Stimulated activated CD4-positive, alpha-beta T cell treated with anti-CD3 and anti-CD28 coated beads, Interleukin-1b, Interleukin-23, amount 100 ng/mL, for 24 hours (primary cell): ENCODE measurements at places on chromosomes 6 and 20.

DNA sequence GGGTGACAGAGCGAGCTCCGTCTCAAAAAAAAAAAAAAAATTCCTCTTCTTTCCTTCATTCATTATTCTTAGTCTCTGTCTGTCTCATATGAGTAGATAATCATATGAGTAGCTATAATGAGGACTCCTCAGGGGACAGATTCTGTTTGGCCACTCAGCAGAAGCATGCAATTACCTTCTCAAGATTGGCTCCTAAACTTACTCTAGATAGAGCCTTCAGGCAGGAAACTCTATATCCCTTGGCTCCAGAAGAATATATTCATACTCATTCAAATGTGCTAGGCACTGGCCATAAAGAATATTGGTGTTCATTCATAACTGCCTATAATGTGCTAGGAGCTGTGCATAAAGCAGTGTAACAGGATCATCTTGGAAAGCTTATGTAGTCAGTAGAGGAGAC lies 2.2 kb upstream of the ACAT2 start:
- no peak for DNase-seq

GRCh38 chr6:5761370-5761769 lies 245.4 kb downstream of the NRN1 start:
- DNase-seq, result no peak

DNA sequence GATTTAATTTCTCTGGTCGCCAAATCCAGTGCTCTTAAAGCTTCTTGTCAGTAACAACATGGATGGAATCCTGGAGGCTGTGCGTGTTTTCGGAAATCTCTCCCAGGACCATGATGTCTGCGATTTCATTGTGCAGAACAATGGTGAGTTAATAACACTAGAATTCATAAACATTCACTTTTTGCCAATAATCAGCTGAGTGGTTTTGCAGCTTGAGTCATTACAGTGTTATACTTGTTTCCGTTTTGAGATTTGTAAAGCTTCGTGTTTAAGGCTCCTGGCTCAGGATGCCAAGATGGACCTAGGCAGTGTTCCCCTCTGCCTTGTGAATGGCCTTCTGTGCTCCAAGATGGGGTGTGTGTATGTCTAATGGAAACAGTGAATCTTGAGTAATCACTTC lies 113.8 kb downstream of the ARMC2 start:
- no peak for DNase-seq

- no peak for DNase-seq
Observed at GRCh38 chr6:62714112-62714511, 428.1 kb upstream of the KHDRBS2 start.

- DNase-seq, result no peak
Observed at GRCh38 chr6:156650896-156651390, 126.2 kb upstream of the ARID1B start.

DNA sequence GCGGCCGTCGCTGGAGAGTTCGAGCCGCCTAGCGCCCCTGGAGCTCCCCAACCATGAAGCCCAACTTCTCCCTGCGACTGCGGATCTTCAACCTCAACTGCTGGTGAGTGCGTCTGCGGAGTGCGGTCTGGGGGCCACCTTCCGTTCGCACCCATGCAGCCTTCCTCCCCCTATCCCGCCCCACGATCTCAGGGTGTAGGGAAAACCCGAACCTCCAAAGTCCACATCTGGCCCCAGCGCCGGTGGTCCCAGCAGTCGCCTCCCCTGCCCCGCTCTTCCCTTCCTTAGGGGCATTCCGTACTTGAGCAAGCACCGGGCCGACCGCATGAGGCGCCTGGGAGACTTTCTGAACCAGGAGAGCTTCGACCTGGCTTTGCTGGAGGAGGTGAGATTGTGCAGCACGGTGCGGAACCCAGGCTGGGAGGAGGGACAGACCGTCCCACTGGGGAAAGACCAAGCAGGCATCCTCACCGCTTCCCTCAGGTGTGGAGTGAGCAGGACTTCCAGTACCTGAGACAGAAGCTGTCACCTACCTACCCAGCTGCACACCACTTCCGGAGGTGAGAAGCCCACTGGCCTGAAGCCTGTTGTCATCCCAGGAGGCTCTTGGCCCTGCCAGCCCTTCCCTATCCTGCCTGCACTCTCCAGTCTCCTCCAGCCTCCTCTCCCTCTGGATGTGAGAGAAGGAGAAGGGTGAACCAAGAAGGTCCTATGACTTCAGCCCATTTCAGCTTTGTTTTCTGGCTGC lies 719 bp downstream of the SMPD2 start:
- DNase-seq, result no peak

GRCh38 chr6:121767211-121767610 lies 331.8 kb downstream of the GJA1 start:
- no peak for DNase-seq

DNA sequence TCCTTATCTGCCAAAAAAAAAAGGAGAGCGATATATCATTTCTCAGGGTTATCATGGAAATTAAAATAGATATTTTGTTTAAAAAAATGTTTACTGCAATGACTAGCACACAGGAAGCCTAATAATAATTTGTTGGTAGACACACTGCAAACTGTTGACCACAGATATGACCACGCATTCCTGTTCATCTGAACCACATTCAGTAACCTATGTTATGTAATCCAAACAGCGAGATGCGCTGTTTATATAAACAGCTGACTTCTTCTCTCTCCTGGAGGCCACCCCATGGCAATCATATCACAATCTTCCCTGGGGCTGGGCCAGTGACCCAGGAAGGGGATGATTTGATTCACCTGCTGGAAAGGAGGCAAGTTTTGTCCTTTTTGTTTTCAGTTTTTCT lies 129.3 kb upstream of the UST start:
- no peak for DNase-seq

DNA sequence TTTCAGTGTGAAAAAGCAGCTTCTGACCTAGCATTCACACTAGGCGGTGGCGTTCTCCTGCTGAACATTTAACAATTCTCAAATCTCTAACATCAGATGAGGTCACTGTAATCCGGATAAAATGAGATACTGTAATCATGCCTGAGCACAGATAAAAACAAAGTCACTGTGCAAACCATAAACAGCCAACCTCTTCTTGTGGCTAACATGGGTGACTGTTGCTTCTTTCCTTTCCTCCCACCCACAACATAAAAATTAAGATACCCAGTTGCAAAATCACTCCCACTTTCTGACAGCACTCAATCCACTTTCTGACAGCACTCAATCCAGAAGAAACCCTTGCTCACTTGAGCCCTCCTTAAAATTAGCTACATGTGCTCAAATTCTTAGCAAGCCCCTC lies 11.5 kb upstream of the ALDH8A1 start:
- no peak for DNase-seq

DNA sequence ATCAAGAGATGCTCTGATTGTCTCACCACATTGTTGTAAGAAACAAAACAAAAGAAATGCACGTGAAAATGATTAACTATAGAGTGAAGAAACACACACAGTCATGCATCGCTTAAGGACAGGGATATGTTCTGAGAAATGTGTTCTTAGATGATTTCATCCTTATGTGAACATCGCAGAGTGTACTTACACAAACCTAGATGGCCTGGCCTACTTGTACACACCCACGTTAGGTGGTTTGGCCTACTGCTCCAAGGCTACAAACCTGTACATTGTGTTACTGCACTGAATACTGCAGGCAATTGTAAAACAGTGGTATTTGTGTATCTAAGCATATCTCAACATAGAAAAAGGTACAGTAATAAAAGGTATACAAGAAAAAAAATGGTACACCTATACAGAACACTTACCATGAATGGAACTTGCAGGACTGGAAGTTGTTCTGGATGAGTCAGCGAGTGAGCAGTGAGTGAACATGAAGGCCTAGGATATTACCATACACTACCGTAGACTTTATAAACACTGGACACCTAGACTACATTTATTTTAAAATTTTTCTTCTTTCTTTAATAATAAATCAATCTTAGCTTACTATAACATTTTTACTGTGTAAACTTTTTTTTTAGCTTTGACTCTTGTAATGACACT lies 48.6 kb downstream of the FKBP5 start:
- no peak for DNase-seq

DNA sequence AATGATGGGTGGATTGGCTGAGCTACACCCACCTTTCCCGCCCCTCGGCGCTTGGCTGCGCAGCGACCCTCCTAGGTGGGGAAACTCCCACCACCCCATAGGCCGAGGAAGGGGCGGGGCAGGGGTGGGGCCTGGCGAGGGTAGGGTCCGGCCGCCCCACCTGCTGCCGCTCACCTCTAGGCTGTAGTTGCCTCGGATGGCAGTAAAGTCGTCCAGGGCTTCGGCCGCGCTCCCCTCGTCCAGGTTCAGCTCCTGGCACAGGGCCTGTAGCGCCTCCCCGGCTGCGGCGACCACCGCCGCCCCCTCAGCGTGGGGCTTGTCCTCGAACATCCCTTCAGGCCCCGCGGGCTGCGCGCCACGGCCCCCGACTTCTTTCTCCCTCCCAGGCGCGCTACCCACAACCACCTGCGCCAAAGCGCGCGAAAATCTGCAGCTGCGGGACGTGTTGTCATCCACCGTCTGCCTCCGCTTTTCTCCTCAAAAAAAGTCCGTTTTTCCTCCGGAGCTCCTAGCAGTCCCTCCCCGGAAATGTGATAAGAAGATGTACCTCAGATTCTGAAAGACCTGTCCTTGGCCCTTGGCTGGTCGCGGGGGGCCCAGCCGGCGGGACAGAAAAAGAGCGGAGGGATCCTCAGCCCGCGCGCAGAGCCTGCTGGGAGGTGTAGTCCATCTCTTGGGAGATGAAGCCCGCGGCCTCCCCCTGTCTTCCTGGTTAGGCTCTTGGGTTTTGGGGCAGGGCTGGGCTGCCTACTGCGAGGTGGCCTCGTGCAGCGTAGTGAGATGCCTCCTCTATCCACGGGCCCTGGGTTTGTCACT lies at the start of gene RBL1:
Gene RBL1 (minus strand): TSS at position 399 of the 816 bp plus-strand sequence. CDS start 69 bp downstream, at position 330.
- DNase-seq, result peak; percentile 80

DNA sequence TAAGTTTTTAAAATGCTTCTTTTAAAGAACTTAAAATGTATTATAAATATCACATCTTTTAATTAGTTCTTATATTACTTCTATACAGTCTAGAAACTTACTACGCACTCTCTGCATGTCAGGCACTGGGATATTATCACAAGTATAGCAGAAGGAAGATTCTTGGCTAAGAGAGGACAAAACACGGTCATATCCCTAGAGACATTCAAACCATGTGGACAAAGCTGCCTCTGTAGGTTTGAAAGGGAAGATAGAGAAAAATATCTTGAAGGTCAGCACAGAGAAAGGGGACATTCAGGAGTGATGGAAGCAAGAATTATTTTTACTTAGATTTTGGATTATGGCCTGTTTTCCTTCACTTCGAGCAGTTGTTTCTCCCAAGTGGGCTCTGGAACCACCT lies 64.1 kb downstream of the LRRC1 start:
- DNase-seq, result no peak

DNA sequence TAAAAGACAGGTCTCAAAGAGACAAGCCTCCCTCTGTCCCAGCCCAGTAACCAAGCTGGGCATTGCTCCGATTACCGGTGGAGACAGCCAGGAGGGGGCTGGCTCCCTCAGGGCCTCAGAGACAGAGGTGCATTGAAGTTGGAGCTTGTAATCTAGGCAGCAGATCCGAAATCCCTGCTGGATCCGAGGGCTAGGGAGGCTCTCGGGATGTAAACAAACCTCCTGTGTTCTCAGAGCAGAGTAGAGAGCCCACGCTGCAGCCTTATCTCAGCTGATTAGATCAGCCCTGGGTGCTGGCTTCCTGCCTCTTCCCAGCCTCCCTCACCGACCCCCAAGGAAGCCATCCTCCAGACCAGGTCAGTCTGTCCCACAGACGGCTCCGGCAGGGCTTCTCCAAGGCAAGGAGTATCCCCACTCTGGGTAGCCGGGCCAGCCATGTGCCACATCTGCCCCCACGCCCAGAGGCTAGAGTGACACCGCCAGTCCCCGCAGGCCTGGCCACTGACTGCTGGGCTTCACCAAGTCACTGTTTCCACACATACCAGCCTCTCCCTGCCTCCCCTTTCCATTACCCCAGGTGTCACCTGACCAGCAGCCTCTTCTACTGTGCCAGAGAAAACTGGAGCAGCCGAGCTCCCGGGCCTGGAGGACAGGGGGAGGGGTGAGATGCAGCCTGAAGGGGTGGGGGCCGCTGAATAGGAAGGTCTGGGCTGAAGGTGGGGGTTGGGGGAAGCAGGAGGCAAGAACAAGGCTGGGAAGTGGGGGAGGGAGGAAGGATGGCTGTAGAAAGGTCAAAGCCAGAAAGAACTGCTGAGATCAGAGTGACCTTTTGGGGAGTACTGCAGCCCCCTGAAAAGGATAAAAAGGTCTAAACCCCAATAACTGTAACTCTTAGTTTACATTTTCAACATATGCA lies 6.0 kb downstream of the SDC4 start:
- DNase-seq, result no peak

DNA sequence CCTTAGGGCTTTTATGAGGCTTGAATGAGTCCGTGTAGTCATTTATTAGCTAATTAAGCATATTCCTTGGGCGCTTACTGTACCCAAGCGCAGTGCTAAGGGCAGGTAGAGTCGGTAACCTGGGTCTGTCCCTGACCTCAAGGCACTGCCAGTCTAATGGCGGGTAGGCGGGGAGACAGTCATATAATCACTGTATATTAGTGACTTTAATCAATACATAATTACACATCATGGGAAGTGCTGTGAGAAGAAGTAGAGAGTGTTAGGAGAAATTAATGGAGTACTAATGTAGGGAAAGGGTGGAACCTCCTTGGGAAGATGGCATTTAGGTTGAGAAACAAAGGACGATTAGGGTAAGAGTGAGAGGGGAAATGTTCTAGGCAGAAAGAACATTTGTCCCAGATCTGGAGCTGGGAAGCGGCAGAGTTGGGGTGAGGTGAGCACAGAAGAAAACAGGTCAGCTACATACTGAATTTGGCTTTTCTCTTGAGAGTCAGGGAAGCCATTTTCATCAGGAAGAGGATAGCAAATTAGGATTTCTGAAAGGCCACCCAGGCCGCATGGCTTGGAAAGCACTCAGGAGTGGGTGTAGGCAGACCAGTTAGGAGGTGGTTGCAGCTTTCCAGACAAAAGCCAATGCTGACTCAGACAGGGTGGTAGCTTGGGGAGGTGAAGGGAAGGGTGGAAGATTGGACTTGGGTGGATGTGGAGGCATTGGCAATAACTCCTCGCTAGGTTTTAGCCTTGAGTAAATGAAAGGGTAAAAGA lies 954 bp upstream of the BLCAP start:
- no peak for DNase-seq

DNA sequence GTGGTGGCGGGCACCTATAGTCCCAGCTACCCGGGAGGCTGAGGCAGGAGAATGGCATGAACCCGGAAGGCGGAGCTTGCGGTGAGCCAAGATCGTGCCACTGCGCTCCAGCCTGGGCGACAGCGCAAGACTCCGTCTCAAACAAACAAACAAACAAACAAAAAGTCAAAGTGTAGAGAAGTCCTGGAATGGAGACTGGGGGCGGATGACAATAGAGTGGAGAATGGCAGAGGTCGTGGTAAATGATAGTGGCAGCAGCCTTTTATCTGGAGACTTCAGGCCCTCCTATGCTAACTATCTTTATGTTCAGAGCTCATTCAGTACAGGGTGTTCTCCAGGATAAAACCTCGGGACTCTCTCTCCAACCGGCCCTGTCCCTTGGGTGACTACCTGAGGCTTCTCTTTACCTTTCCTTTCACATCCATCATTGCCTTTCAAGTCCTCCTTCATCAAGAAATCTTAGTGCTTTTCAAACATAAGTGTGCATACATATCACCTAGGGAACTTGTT lies 1.4 kb upstream of the FKBPL start:
- no peak for DNase-seq

- DNase-seq, result no peak
Observed at GRCh38 chr20:50425076-50425475, 85.1 kb upstream of the PTPN1 start.
